ENCODE measurements at places on chromosomes 2 and 18.

DNA sequence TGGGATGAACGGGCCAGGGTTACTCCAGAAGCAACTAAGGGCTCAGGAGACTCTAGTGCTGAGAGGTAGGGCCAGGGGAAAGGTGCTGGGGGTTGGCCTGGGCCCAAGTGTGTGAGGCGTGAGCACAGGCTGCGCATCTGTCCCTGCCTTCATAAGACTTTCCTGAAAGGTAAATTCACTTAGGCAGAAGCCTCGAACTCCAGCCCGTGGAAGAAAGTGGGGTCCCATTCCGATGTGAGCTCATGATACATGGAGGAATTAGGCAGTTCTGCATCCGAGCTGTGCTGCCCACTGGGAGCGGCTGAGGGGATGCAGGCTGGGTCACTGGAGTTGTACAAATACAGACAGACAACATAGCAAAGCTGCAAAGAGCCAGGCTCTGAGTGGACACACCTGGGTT is 16.2 kb downstream of the PARD6G start:
- DNase-seq, result no peak

DNA sequence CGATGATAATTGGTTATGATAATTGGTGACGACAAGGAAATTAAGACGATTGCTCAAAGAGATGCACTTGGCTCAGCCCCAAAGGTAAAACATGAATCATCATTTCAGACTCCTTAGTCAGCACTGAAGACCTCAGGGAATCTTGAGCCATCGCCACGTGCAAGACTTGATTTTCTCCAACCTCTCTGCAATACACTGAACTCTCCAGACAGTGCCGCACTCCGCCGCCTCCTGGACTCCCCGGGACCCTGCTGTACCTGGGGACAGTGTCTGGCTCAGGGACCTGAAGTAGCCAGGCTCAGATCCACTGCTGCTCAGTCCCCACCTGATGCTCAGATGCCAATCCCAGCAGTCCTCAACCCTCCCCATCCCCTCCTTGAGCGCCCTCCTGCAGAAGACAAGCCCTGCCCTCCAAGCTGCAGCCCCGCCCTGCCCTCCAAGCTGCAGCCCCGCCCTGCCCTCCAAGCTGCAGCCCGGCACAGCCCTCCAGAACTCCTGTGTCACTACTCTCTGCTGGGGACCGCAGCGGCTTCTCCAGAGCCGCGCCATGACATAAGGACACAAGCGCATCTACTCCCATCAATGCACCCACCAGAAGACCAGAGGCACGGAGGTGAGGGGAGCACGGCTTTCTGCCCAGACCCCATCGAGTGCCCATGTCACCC is 1.1 kb downstream of the TMEM18 start:
- peak; percentile 91 for DNase-seq

- DNase-seq, result peak; percentile 9
These were observed 879 bp upstream of the GALNT5 start for GRCh38 chr2:157256626-157257025.

- DNase-seq, result peak; percentile 16
These were observed 92.7 kb downstream of the NCKAP5 start for GRCh38 chr2:133475610-133476009.

DNA sequence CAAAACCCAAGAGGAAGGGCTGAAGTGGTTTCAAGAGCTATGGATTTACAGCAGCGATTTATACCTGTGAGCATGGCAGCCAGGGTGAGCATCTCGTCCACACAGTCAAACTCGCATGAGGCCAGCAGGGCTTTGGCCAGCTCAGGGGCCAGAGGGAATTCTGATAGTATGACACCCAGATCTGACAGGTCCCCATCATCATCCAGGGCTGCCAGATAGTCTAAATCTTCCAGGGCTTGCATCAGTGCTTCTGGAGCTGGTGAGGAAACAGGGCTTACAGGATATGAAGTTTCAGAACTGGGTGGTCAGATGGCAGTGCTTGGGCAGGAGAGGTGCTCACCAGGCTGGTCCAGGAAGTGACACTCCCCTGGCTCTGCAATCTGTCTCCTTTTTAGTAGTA is 3.5 kb downstream of the DQX1 start:
- DNase-seq, result no peak

DNA sequence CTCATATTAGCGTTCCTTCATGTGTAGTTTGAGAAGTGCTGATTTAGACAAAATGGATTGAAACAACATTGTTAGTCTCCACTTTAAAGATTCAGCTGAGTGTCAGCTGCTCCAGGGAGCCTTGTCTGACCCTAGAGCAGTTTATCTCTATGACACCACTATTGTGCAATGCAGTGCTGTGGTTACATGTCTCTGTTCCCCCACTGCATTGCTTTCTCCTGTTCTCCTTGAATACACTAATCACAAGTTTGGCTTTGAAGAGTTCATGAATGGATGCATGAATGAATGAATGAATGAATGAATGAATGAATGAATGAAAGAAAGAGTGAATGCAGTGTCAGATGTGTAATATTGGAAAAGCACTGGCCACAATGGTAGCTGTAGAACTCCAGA is 38.3 kb downstream of the GCG start:
- DNase-seq, result peak; percentile 70

GRCh38 chr2:191128172-191128910 is 22.5 kb downstream of the STAT4 start:
- DNase-seq, result no peak

DNA sequence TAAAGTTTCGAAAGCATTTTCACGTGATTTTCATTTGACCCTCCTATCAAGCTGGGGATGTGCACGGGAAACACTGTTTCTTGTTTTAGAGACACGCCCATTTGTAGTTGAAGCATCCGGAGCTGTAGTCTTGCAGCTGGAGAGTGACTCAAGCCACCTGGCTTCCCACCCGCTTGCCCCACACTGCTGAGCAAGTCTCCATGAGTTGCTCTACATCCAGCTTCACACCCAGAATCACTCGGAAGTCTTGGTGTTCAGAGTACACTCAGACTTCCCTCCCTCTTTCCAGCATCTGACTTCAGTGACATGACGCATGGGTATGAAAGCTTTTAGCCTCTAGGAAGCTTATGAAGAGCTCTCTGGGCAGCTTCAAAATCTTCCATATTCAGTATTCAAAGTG is 262.4 kb downstream of the NBAS start:
- peak; percentile 10 for DNase-seq

DNA sequence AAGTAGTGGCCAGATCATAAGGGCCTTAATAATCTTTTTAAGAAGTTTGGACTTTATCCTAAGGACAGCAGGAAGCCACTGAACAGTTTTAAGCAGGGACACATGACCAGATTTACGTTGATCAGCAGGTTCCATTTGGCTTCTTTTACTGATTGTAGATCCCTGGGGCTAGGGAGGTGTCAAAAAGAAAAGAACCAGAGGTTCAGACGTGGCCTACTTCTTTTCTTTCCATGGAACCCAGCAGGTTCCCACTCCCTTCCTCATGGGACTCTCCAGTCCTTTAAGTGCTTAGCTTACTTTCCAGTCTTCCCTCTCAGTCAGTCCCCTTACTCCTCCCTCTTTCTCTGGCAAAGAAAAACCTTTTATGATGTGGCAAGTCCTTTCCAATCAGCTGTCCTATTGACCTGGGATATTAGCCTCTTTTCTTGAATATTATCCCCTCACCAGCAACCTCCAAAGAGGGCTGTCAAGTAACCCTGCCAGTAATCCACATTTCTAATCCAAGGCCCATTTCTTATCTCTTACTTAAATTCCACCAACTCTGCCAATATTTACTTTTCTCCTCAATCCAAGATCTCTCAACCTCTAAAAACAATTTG is 33.5 kb downstream of the NHEJ1 start:
- no peak for DNase-seq

- peak; percentile 53 for DNase-seq
These were observed 37.5 kb upstream of the ZNF385B start for GRCh38 chr2:179898873-179899272.

Data from kidney tubule cell (primary cell).